Neural progenitor cell (in vitro differentiated cells): ENCODE measurements at places on chromosomes 2 and 18.

DNA sequence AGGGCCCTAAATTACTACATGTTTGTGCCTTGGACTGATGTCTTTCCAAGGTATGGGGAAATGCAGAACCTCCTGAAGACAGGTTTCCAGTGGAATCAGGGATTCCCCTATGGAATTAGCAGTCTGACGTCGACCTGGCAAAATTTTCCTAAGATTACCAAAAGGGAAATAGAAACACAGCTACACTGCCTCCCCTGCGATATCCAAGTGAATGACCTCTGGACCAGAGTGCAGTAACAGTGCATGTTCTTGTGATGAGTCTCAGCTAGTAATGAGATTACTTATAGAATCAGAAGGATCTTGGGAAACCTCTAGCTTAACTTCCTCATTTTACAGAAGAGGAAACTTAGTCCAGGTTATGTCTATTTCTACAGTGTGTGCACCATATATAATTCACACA is 21.3 kb upstream of the CHST9 start:
- no peak for DNase-seq

- DNase-seq, result no peak
Observed at GRCh38 chr2:176573612-176574483, 304.6 kb downstream of the MTX2 start.

GRCh38 chr2:13916066-13916465 is 716.5 kb upstream of the LRATD1 start:
- DNase-seq, result no peak

GRCh38 chr2:178211943-178212342 is 17.6 kb downstream of the OSBPL6 start:
- peak; percentile 92 for DNase-seq

- no peak for DNase-seq
Observed at GRCh38 chr2:201420442-201421113, 30.7 kb downstream of the TRAK2 start.

DNA sequence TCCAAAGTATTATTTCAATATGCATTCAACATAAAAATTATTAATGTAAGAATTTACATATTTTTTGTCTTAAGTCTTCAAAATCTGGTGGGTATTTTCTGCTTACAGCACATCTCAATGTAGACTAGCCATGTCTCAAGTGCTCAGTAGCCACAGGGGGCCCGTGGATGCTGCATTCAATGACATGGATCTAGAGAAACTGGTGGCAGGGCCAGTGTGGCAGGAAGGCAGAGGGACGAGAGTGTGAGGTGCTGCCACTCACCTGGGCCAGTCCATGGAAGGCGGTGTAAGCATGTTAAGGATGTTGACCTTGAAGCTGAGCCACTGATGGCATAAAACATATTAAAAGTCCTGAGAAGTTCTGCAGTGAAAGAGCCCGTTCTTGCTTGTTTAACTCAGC is 6.2 kb upstream of the LIPG start:
- no peak for DNase-seq

GRCh38 chr2:168037778-168038177 is 209.6 kb downstream of the STK39 start:
- DNase-seq, result no peak
